ENCODE measurements at places on chromosomes 3 and 15. TPM values are rescaled to one million over a fixed set of nuclear protein-coding genes. Genes with fewer than 3 reads are reported as not detected.

DNA sequence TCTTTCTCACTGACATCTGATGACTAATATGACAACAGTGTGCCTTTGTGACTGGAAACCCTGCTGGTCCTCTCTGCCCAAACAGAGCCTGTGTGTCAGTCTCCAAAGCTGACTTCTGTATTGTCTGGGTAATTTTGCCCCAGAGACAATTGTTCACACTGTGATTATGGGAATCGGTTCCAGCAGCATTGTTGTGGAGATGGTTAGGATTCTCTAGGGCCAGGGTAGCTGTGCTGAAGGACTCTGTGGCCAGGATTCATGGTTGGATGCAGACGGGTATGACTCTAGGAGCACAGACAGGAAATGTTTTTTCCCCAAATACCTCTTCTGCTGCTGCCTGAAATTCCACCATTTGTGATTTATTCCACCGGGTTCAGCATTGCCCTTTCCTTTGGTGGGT, 57.5 kb upstream of the ITGA11 start:
- no peak overlapping the region for H3K27ac ChIP-seq
- no peak overlapping the region for H3K4me3 ChIP-seq
- no peak for DNase-seq
- no peaks in the 10 kb centered on the region for H3K4me1 ChIP-seq
- no peaks in the 10 kb centered on the region for H3K27me3 ChIP-seq
- H3K36me3 ChIP-seq: no peaks in the 10 kb centered on the region

DNA sequence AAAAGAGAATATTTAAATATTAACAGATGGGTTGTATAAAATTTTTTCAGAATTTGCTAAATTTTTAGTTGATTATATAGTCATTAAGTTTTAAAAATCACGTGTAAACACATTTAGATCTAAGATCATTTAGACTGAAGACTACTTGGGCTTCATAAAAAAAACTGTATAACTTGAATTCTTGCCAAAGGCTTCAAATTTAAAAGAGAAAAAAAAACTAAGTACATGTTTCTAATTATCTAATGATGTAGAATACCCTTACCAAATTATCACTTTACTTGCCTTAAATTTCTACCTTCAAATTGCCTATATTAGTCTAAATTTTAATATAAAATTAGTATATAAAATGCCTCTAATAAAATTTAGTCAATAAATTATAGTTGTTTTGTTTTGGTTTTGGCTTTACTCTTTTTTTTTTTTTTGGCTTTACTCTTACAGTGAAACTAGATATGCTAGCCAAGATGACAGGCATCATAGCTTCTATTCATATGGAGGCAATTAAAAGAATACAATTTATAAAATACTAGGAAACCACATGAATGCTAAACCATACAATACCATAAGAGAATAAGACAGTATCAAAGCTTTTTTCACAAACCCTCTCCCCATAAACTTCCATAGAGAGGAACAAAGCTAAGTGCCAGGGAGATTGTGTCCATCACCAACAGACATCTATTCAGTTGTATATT, 183.1 kb upstream of the KCNMB2 start:
- H3K4me1 ChIP-seq: peaks cover 39% of the 10 kb centered on the region
- no peak for DNase-seq
- H3K27me3 ChIP-seq: no peaks in the 10 kb centered on the region

DAPK2 gene
- total RNA-seq: 1.4 TPM

ITIH4 gene
- 3.7 TPM for total RNA-seq

ZNF621 gene
- 23.7 TPM for total RNA-seq

MRPS22 gene
- total RNA-seq: 58.2 TPM

- no peaks in the 10 kb centered on the region for H3K36me3 ChIP-seq
- no peak overlapping the region for H3K4me3 ChIP-seq
- H3K27ac ChIP-seq: no peak overlapping the region
Observed at GRCh38 chr3:37219266-37219665, 44.9 kb upstream of the LRRFIP2 start.

DNA sequence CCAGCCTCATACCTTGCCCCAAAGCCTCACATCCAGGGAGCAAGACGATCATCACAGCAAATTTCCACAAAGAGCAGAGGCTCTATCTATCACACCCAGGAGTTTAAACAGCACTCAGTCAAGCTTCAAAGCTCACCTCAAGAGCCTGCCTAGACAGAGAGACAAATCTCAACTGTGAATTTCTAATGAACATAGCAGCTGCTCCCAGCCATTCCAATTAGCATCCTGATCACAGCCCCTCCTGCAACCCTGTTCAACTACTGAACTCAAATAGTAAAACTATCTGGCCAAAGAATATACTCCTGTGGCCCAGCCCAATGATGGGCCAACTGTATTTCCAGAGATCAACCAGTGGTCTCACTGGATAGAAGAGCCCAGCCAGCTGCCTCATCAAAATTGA, 269.8 kb downstream of the CTNNB1 start:
- H3K36me3 ChIP-seq: no peaks in the 10 kb centered on the region
- no peaks in the 10 kb centered on the region for H3K27me3 ChIP-seq
- no peak overlapping the region for H3K4me3 ChIP-seq
- H3K27ac ChIP-seq: no peak overlapping the region
- no peaks in the 10 kb centered on the region for H3K4me1 ChIP-seq

FETUB gene
- 0.30 TPM for total RNA-seq
